ENCODE measurements at places on chromosomes 1 and 21. TPM values are rescaled to one million over a fixed set of nuclear protein-coding genes. Genes with fewer than 3 reads are reported as not detected.

Gene HSD3B2
- not detected for total RNA-seq

Gene ARID4B
- 110 TPM for total RNA-seq

Gene LRRC8B
- total RNA-seq = 11.7 TPM

Gene TMEM79
- 11.5 TPM for total RNA-seq

Gene ISG15
- total RNA-seq = 28.3 TPM

Measured in B cell (primary cell).